ENCODE measurements at places on chromosomes 7 and 10.

GRCh38 chr10:89738551-89739209 is 37.3 kb downstream of the KIF20B start:
- DNase-seq = no peak

DNA sequence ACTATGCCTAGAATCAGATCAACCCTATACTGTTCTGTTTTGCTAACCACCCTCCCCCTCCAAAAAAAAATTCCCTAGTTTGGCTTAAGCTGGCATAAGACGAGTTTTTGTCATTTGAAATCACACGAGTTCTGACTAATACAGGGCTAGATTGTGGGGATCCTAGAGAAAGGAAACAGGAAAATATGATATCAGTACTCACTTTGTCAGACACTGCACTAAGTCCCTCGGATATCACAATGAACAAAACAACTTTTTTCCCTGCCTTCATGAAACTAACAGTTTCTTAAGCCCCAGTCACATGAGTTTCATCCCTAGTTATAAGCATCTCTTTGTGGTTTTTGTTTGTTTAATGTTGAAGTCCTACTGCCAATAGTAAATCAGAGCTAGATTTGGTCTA is 118.5 kb downstream of the ITGB8 start:
- DNase-seq = no peak

DNA sequence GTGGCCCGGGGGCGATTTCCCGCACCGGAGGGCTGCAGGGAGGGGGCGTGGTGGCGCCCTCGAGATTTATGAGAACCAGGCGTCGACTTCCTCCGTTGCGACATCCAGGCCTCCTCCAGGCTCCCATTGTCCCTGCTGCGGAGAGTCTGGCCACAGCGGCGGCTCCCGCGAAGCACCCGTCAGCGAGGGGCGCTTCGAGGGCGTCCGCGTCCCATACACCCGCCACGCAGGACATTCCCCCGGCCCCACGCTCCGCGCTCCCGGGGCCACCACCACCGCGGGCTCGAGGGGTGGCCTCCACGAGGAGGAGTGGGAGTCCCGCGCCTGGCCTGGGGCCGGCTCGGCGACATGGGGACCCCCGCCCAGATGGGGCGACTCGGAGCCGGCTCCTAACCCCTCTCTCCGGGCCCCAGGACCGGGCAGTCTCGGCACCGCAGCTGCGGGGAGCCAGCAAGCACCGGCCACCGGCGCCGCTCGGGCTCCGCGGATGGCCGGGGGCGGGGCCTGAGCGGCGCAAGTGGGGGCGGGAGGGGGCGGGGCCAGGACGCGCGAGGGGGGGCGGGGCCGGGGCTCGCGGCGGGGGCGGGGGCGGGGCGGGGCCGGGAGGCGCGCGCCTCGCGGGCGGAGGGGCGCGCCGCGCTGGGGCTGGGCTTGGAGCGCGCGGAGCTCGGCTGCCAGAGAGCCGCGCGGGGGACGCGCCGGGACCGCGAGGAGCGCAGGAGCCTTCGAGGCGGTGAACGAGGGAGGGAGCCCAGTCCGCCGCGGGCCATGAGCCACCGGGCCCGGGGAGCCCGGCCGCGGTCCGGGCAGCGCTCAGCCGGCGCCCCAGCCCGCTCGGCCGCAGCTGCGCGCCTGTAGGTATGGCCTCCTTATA is at the start of gene SH2B2:
SH2B2 (plus strand) TSS at position 632 of the 874 bp plus-strand sequence. CDS start 13,683 bp downstream, outside the sequence.
- DNase-seq = no peak

DNA sequence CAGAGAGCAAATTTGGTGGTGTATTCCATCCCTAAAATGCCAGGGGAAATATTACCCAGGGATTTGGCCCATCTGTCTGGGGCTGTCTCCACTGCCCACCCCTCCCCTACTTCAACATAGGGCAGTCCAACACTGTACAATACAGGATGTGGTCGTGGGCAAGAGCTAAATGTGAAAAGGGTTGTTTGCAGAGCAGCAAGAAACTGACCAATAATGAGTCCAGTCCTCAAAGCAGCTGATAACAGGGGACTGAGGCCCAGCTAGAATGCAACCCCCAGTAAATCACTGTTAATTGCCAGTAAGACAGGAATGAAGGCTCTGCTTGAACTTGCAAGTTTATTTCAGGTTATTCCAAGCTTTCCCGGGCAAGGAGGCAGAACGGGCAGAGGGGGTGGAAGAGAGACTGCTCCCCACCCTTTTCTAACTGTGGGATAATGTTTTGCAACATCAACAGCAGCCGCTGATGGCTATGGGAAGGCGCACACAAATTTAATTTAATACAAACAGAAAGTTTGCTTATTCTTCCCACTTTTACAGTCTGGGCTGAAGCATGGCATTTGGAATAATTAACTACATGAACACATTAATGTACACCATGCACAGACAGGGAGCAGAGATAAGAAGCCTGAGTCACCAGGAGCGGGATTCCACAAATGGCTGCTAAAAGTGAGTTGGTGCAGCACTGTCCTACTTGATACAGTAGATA is 36.8 kb downstream of the AFAP1L2 start:
- no peak for DNase-seq

GRCh38 chr10:47406870-47407691 is 23.0 kb upstream of the ZNF488 start:
- no peak for DNase-seq

DNA sequence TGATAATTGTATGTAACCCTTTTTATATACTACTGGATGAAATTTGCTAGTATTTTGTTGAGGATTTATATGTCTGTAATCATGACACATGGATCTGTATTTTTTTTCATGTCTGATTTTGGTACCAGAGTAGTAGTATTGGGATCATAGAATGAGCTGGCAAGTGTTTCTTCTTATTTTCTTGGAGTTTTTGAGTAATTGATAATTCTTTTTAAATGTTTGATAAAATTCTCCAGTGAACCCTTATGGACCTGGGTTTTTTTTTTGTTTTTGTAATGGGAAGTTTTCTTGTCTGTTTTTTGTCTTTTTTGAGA is 28.4 kb downstream of the ZNF33A start:
- no peak for DNase-seq

GRCh38 chr7:97580205-97580604 is 151.7 kb upstream of the TAC1 start:
- DNase-seq = no peak

GRCh38 chr7:32564542-32564941 is 69.3 kb downstream of the AVL9 start:
- no peak for DNase-seq

DNA sequence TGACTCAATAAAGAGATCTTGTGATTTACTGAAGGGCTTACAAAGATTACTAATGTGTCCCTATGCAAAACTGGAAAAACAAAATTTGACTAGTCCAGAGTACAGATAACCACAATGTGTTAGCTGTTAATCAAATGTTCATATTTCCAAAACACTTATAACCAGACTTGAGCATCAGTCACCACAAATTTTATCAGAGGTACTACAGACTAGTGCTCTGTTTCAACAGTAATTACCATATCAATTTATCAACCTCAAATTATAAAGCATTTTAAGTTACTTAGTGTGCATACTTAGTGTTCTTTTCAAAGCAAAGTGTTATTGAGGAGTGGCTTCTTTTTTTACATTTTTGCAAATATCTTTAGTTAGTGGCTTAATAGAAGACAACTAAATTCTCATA is 765.9 kb downstream of the GRM8 start:
- no peak for DNase-seq

GRCh38 chr10:80664071-80664680 is 126.5 kb downstream of the SH2D4B start:
- peak; percentile 62 for DNase-seq

DNA sequence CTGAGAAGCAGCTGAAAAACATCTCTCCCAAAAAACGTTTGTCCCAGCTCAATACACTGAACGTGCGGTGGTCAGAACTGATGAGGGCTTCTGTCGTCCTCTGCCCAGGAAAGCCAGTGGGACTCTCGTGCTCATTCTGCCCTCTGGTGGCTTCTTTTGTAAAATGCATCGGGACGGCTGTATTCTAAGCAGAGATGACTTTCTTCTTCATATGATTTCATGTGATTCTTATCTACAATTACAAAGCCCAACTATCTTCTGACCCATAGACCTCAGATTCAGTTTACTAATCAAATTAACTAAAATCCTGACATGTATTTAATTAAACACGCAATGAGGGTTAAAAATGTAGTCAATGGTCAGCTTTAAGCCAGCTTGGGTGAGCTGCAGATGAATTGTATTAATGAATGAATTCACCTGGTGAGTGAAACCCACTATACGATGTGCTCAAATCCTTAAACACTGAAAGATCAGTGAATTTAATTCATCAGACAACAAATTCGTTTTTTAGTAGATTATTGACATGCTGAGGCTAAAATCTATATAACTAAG is 117.6 kb upstream of the FAM204A start:
- DNase-seq = peak; percentile 21

Data from stimulated activated CD4-positive, alpha-beta T cell treated with anti-CD3 and anti-CD28 coated beads, TNF-alpha, amount 100 ng/mL, for 24 hours (primary cell).